NCI-H460 (cell line): ENCODE measurements at places on chromosomes 4 and X.

DNA sequence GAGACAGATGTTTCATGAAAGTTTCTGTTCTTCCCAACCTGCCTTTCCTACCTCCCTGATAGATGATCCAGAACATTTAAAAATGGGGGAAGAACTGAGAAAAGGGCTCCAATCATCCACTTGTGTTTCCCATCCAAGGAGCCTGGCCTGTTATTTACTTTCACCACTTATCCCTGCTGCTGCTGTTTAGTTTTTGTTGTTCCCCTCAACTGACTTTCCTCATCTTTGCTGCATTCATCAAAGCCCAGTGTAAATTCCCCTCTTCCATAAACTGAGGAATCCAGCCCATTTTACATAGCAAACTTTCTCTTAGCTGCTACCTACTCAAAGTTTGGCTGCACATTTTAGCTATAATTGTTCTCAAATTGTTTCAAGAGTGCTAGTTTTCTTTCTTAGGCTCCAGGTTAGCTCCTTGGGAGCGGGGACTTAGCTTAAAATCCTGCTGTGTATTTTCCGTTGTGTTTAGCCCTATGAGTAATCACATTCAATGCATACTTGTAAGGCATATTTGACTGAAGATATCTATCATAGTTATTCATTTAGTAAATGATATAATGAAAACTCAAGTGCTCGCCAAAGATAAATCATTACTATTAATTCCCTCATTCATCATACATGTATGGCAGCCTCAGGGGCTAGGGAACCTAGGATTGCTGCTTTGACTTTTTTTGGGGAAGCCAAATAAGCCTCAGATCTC, 1.4 kb upstream of the PTPN13 start:
- DNase-seq, result no peak

- DNase-seq, result peak; percentile 31
Measured at GRCh38 chr4:170853422-170854021, 763.8 kb upstream of the AADAT start.

DNA sequence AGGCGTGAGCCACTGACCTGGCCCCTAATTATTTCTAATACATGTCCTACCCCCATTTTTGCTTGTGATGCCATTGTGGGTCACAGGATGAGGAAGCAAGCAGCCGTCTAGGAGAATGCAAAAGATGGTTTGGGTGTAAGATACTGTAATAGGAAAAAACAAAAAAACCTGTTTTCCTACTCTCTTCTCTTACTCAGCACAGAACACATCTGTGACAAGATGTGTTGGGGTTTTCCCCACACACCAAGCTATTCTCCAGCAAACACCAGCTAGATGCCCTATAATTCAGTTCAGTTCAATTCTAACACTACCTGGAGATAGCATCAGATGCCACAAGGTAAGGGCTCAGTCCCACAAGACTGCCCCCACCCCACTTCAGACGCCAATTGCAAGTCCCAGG, 15.3 kb upstream of the HPRT1 start:
- no peak for DNase-seq

DNA sequence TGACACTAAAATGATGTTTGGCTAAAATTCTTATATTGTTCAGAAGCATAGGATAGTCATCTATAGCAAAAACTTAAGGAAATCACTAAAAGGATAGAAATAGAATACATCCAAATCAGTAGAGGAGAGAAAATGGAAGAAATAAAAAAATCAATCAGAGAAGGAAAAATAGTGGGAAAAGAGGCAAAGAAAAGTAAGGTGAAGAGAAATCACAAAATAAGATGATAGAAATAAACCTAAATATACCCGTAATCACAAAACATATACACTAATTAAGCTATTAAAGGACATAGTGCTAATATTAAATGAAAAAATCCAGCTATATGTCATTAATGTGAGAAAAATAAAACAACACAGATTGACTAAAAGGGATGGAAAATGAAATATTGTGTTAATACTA, 6.3 kb downstream of the PGRMC2 start:
- DNase-seq, result no peak

- DNase-seq, result no peak
Measured at GRCh38 chr4:102836596-102836995, 9.2 kb upstream of the UBE2D3 start.

DNA sequence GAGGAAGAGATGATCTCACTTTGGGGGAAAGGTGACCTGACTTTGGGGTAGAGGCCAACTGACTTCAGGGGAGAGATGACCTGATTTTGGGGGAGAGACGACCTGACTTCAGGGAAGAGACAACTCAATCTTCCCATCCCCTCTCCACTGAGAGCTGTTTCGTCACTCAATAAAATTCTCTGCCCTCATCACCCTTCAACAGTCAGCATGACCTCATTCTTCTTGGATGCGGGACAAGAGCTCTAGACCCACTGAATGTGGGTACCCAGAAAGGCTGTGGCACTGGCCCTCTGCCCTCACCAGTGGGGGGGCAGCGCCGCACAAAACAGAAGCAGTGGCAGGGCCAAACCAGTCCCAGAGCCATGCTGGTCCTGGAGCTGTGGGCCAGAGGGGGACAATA, 34.6 kb downstream of the ATXN3L start:
- DNase-seq, result no peak

- DNase-seq, result no peak
Measured at GRCh38 chr4:72390409-72390808, 178.6 kb downstream of the ADAMTS3 start.

- no peak for DNase-seq
Measured at GRCh38 chr4:153341575-153342090, 2.9 kb upstream of the MND1 start.

DNA sequence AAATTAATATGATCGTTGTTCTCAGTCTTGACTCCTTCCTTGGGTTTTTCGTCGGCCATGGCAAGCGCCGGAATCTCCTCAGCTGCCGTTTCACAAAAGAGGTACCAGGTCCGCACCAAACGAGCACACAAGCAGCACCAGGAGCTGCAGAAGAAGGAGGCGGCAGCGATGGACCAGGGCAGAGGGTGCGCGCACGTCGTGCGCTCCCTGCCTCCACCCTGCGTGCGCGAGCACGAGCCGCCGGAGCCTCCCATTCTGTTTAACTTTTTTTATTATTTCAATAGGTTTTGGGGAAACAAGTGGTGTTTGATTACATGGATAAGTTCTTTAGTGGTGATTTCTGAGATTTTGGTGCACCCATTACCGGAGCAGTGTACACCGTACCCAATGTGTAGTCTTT, 158.2 kb downstream of the PLS3 start:
- DNase-seq, result no peak

DNA sequence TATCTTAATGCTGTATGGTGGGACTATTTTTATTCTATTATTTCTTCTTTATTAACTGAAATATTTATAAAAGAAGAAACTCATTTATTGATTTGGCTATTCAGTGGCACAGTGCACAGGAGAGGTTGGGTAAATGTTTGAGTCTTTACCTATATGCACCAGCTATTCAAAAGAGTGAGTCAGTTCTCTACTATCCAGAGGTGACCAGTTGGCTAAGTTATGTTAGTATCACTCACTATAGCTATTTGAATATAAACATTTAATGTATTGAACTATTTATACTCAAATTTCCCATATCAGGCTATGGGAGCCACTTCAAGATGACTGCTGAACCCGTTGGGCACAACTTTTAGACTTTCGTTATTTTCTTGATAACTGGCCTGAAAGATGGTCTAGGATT, 106.1 kb upstream of the VEGFC start:
- DNase-seq, result no peak

DNA sequence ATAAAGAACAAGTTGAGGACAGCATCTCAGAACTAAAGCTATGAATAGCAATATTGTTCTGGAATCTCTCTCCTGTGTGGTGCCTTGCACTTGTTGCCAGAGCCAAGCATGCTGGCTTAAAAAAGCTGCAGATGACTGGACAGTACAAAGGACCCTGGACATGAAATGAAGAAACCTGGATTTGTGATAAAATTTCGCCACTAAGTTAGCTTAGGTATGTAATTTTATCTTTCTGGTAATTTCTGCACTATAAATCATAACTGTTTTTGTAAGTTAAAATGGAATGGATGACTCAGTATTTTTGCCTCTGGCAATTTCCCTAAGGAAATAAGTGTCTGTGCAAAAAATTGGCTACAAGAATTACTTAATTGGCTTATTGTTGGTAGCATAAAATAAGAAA, 317.2 kb downstream of the CAMK2D start:
- DNase-seq, result no peak

- DNase-seq, result no peak
Measured at GRCh38 chrX:108558217-108558616, 118.6 kb downstream of the COL4A5 start.

DNA sequence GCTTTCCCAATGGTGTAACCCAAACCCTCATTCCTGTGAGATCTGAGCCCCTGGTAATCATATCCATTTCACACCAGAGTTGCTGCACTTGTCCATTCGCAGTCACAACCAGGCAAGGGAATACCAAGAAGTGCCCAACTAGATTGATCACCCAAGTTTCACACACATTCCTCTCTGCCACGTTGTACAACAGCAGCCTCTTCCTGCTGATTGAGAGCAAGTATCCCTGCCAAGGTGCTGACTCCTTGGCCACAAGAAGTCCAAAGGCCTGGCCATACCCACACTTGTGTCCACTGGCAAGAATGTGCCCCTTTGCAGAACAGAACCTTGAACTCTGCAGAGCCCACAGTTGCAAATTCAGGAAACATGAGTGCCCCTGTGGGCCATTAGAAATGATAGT, 6.5 kb upstream of the ACOT9 start:
- no peak for DNase-seq

- DNase-seq, result no peak
Measured at GRCh38 chr4:76943129-76943620, 6.4 kb upstream of the SEPTIN11 start.

- no peak for DNase-seq
Measured at GRCh38 chrX:43175434-43175833, 397.5 kb upstream of the PPP1R2C start.

DNA sequence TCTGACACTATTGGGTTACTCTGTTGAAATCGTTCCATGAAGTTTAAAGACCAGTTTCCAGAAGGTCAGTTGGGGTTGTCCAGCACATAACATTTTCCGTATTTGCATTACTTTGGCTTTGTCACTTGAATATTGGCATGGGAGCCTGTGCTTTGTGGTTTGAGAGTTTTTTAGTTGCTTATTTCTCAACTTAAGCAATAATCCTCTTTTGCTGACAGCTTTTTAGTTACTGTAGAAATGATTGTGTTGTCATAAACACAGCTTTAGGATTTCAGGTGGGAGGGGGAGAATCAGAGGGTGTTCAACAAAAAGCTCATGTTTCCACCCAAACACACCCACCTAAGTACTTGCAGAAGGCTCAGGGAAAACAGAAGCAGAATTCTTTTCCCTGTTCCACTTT, 210.7 kb upstream of the TLL1 start:
- no peak for DNase-seq

DNA sequence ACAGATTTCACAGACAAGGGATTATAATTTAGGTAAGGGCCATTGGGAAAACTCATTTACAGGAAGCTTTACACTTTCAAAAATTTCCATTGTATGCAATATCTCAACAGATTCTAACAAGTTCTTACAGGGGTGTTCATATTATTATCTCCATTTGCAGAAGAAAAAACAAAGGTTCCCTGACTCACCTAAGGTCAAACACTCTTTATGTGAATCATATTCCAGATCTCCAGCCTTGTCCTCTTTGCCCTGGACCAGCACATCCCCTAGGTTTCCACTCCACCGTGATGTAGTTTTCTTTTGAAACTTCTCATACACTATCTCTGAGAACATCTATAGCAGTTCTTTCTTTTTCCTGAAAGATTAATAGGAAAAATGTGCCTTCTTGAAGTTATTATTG, 96.4 kb upstream of the HS3ST1 start:
- DNase-seq, result no peak

DNA sequence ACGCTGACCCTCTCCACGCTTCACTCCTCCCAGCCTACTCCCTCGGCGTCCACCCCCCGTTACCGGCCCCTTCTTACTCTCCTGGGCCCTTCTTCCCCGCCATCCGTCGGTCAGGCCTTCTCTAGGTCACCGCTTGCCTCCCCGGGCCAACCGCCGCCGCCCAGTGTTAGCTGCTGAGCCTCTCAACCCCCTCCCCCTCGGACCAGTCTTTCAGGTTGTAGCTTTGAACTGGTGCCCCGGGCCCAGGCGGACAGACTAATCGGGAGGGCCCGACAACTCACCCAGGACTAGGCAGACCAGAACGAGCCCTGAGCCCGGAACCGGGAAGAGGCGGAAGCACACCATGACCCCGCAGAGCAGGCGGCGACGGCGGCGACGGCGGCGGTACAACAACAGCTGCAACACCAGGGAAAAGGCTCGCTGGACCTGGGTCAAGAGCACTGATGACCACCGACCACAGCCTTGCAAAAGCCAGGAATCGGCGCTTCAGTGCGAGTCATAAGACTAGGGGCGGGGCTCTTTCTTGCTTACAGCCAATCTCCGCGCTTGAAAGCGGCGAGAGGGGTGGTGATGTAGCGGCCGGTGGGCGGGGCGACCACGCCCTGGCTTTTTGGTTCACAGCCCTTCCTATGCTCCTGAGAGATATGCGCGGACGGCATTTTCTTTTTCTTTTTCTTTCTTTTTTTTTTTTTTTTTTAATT, at the start of gene LAMP2:
TSS of gene LAMP2 (minus strand) at position 472 of the 701 bp plus-strand sequence. CDS start at position 345, 127 bp downstream.
- peak; percentile 84 for DNase-seq

DNA sequence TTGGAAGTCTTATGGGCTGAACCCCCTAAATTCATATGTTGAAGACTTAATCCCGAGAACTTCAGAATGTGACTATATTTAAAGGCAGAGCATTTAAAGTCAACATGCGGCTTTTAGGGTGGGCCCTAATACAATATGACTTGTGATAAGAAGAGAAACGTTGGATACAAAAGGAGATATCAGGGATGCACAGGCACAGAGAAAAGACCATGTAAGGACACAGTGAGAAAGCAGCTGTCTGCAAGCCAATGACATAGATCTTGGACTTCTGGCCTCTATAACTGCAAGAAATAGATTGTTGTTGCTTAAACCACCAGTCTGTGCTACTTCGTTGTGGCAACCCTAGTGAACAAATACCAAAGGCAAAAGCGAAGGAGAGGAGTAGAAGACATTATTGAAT, 42.2 kb downstream of the GABRG1 start:
- DNase-seq, result no peak

GRCh38 chrX:106752101-106752678, 25.7 kb downstream of the RNF128 start:
- DNase-seq, result no peak

DNA sequence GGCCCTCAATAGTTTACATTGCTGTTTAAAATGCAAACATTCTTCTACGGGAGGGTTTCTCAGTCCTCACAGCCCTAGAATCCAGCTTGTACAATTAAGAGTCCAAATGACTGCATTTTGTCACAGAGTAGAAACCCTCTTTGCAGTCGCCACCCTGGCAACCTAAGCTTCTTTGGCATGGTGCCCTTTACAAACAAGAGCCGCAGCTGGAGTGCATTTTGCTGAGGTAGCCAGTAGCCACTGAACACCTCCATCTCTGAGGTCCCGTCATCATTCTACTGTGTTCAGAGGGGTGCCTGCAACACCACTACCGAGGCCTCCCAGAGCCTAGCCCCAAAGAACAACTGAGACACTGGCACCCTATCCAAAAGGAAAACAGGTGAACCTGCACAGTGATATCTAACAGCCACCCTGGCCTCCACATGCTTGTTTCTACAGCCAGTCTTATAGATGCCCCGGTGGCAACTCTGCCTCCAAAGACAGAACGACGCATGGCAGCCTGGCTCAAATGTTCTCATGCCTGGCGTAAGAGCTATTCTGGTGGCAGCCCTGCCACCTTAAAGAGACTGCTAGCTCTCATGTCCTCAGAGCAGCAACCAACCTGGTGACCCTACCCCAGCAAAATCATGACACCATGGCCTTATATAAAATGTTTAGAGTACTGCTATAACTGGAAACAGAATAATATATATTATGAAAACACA, 801.9 kb downstream of the TECRL start:
- no peak for DNase-seq

GRCh38 chrX:29530501-29530900, 684.9 kb upstream of the MAGEB2 start:
- no peak for DNase-seq
